CD8-positive, alpha-beta memory T cell (primary cell): ENCODE measurements at places on chromosomes 6 and 20.

- no peak for DNase-seq
Measured at GRCh38 chr6:42406306-42407280, 45.1 kb downstream of the TRERF1 start.

DNA sequence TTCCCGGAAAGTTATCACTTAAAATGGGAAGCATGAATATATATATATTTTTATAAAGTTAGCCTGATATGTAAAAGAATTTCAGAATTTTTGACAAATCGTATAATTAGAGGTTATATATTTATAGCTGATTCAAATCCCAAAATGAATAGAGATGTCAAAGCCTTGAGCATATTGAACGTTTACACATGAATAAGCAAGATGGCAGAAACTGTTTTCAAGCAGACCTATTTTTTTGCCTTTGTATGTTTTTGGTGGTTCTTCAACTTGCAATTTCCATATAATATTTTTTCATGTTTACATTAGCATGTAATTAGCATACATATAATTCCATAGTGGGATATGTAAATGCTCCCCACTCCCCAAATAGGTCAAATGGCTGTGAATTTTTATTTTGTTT, 189.9 kb downstream of the PRL start:
- no peak for DNase-seq

- no peak for DNase-seq
Measured at GRCh38 chr20:54209216-54209813, 1.4 kb downstream of the PFDN4 start.

DNA sequence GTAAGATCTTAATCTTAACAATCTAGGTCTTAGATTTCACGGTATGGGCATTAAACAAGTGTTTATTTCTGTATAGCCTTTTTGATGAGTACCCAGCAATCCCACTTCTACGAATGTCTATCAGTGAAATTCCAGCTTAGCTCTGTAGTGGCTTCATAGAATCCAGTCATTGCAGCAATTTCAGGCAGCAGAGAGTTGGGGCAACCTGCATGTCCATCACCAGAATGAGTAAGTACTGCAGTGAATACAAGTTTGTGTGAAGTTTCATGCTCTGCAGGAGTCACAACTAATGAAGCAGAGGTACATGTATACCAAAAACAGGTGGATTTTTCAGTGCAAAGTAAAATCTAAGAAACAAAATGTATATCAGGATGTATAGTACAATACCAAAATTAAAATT, 151.7 kb downstream of the OR2B2 start:
- no peak for DNase-seq

- peak; percentile 2 for DNase-seq
Measured at GRCh38 chr6:157107915-157108651, 215.2 kb downstream of the TMEM242 start.

GRCh38 chr6:6007366-6008088, 802 bp upstream of the NRN1 start:
- peak; percentile 21 for DNase-seq

DNA sequence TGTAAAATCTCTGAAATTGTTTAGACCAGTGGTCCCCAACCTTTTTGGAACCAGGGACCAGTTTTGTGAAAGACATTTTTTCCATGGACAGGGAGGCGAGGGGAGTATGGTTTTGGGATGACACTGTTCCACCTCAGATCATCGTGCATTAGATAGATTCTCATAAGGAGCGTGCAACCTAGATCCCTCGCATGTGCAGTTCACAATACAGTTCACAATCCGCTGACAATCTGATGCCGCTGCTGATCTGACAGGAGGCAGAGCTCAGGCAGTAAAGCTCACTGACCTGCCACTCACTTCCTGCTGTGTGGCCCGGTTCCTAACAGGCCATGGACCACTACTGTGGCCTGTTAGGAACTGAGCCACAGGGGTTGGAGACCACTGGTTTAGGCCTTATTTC, 115.2 kb downstream of the EPM2A start:
- no peak for DNase-seq

DNA sequence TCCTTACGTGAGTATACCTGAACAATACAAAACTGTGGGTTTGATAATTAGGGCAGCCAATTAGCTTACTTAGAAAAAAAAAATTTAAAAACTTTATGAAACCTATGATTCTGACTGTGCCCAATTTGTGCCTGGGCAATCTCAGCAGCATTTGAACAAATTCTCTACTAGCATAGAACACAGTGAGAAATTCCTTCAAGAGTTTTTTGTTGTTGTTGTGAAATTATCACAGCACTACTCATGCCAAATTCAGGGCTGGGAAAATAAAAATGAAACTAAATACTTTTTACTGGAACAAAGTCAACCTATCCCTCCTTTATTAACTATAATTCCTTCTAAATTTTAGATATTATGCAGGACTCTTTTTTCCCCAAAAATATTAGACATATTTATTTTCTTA, 42.9 kb downstream of the POU3F2 start:
- DNase-seq: no peak

DNA sequence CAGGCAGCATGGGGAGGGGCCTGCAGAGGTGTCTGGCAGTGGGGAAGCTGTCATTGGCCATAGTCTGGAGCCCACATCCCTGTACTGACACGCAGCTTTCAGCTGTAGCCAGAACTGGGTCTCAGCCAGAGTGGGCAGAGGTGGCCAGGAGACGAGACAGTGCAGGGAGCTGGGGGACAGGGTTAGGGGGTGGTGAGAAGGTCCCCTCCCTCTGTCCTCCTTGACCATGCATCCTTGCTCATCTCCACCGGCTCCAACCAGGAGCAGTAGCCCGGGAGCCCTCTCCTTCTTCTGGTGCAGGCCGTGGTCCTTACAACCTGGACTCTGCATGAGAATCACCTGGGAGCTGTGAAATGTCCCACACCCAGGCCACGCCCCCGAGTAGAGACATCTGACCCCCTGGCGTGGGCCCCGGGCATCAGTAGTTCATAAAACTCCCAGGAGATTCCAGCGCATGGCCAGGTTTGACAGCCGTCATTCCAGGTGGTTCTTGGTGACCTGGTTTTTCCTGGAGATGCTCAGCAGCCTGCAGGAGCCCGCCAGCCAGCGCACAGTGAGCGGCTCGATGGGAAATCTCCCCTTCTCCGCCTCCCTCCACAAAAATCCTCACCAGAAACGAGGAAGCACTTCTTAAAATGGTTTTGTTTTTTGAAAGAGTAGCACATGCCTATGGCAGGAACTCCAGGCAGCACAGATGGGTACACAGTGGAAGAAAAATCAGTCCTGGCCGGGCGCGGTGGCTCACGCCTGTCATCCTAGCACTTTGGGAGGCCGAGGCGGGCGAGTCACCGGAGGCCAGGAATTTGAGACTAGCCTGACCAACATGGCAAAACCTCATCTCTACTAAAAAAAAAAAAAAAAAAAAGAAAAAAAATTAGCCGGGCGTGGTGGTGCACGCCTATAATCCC, 56.2 kb downstream of the ADNP start:
- no peak for DNase-seq

DNA sequence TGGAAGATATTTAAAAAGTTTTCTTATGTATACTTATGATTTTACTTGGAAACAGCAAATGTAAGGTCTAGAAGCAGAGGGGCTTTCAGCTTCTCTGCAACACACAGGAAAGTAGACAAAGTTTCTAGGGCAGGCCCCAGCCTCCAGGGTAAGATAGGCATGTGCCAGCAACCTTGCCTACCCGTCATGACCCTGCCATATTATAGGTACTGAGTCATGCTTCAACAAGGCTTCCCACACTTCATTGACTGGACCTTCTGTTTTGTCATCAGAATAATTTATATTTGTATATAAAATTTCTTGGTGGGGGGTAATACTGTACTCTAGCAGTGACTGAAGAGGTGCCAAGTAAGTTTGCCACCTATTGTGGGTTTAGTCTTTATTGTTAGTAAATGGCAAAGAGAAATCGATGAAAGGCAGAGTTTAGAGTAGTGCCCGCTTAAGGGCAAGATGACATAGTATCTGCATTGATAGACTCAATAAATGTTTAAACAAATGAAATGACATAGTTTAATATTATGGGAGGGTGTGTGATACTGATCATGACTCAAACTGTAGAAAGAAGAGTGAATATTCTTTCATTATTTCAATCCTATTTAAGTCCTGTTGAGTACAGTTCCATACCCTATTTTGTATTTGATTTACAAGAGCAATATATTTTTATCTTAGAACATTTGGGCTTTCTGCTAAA, 95.6 kb downstream of the JARID2 start:
- no peak for DNase-seq

DNA sequence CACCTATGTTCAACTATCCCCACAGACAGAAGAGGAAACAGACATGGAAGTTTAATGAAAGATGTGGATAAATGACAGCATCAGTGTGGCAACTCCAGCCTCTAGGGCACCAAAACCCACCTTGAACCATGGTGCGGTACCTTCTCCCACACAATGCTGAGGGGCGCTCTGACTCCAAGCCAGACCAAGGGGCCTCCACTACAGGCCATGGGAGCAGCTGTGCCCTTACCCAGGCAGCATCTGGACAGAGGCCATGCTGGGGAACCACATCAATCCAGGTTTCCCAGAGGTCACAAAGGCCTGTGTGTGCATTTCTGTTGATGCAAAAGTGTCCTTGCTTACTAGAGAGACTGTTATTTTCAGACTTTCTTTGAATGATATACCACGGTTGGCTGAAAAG, 4.1 kb downstream of the PRR18 start:
- no peak for DNase-seq
